Effector memory CD4-positive, alpha-beta T cell (primary cell): ENCODE measurements at places on chromosomes 3 and 15.

- H3K4me1 ChIP-seq = no peaks in the 10 kb centered on the region
- H3K36me3 ChIP-seq = no peaks in the 10 kb centered on the region
- H3K27ac ChIP-seq = no peak overlapping the region
- no peaks in the 10 kb centered on the region for H3K27me3 ChIP-seq
- no peak for DNase-seq
- H3K4me3 ChIP-seq = no peak overlapping the region
Observed at GRCh38 chr3:144221761-144222160, 250.1 kb downstream of the DIPK2A start.

- no peak for DNase-seq
- H3K27ac ChIP-seq = no peak overlapping the region
- H3K36me3 ChIP-seq = no peaks in the 10 kb centered on the region
- H3K4me1 ChIP-seq = no peaks in the 10 kb centered on the region
Observed at GRCh38 chr15:58535894-58536293, 104.1 kb downstream of the LIPC start.

DNA sequence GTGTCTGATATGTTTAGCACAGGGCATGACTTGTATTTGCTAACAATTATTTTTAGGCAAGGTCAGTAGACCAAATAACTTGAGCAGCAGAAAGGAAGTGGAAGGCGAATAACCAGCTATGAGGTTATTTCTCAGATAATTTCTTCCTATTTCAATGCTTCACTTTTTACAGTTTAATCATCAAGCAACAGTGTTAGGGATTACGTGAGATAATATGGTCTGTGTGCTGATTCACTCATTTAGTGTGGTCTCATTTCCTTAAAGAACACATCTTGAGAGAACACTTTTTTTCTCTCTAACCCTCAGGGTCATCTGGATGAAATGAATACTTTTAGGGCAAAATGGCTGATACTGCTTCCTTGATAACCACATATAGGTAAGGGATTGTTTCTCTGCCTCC lies 126.0 kb upstream of the CCNL1 start:
- no peak overlapping the region for H3K27ac ChIP-seq
- no peaks in the 10 kb centered on the region for H3K36me3 ChIP-seq
- DNase-seq = no peak
- H3K4me3 ChIP-seq = no peak overlapping the region

- H3K27me3 ChIP-seq = no peaks in the 10 kb centered on the region
- DNase-seq = no peak
- no peaks in the 10 kb centered on the region for H3K36me3 ChIP-seq
Observed at GRCh38 chr3:181329024-181329423, 339.5 kb upstream of the DNAJC19 start.

GRCh38 chr3:187641320-187642016 lies 28.7 kb downstream of the SST start:
- no peak overlapping the region for H3K27ac ChIP-seq
- H3K4me3 ChIP-seq = no peak overlapping the region
- no peaks in the 10 kb centered on the region for H3K4me1 ChIP-seq
- no peaks in the 10 kb centered on the region for H3K36me3 ChIP-seq
- H3K27me3 ChIP-seq = no peaks in the 10 kb centered on the region

GRCh38 chr15:37010595-37010994 lies 89.8 kb downstream of the MEIS2 start:
- H3K4me1 ChIP-seq = no peaks in the 10 kb centered on the region
- H3K27ac ChIP-seq = no peak overlapping the region
- H3K27me3 ChIP-seq = no peaks in the 10 kb centered on the region
- no peak for DNase-seq
- no peak overlapping the region for H3K4me3 ChIP-seq
- H3K36me3 ChIP-seq = no peaks in the 10 kb centered on the region

DNA sequence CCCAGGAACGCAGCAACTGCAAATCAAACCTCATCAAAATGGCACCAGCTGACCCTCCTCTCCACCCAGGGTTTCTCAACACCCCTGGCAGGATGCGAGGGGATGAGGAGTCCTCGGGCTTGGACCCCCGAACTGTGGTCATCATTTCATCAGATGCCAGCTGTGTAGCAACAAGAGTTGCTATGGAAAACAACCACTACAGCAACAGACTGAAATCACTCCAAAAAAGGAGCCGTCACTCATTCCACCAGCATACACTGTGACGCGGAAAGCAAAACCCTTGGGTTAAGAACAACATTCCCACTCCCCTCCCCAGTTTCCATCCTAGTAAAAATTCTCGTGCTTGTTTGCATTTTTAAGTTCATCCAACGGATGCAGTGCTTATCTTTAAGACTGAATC lies 40.1 kb downstream of the VGLL4 start:
- no peaks in the 10 kb centered on the region for H3K27me3 ChIP-seq
- H3K4me1 ChIP-seq = no peaks in the 10 kb centered on the region
- H3K27ac ChIP-seq = no peak overlapping the region
- H3K4me3 ChIP-seq = no peak overlapping the region

DNA sequence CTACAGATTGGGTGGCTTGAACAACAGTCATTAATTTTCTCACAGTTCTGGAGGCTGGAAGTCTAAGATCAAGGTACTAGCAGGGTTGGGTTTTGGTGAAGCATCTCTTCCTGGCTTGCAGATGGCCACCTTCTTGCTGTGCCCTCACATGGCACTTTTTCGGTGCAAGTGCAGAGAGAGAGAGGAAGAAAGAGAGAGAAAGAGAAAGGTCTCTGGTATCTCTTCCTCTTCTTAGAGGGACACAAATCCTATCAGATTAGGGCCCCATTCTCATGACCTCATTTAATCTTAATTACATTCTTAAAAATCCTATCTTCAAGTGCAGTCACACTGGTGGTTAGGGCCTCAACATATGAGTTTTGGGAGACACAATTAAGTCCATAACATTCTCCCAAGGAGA lies 167.1 kb downstream of the NFKBIZ start:
- no peaks in the 10 kb centered on the region for H3K36me3 ChIP-seq
- DNase-seq = no peak
- H3K4me3 ChIP-seq = no peak overlapping the region
- H3K27me3 ChIP-seq = no peaks in the 10 kb centered on the region
- H3K4me1 ChIP-seq = no peaks in the 10 kb centered on the region

DNA sequence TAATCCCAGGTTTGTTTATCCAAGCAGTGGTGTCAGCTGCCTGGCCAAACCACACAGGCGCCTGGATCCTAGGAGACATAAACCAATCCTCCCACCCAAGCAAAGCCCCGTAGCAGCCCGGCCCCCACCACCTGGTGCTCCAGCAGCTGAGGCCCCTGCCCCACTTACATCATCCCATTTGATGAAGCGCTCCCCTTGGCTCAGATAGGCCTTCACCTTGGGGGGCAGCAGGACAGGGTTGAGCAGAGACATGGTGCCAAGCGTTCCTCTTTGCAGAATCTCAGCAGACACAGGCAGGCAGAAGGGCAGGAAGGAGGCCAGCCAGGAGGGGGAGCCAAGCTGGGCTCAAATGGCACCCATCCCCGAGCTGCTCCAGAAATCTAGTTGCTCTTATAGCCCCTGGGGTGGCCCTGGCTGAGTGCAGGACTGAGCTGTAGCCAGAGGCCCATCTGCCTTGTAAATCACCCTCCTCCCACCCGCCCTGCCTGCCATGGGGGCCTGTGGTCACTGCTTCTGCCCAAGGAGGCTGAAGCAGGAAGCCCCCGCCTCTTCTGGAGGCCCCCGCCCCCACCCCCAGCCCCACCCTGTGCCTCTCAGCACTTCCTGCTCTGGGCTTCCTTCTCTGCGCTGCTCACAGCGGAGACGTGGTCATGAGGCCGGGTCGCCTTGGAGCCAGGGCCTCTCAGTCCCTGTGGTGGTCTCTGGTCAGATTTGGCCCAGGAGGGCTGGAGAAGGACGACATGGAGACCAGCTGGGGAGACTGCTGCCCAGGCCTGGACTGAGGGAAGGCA lies at the start of gene PLCB2:
Gene PLCB2, minus strand, starts transcription at position 515 of the 791 bp plus-strand sequence. Its CDS starts 263 bp downstream, at position 252.
- peaks cover 16% of the 10 kb centered on the region for H3K4me1 ChIP-seq
- no peaks in the 10 kb centered on the region for H3K27me3 ChIP-seq
- peak within 1 kb of the TSS; percentile 86 for H3K27ac ChIP-seq
- peak; percentile 34 for DNase-seq

- no peaks in the 10 kb centered on the region for H3K27me3 ChIP-seq
- H3K27ac ChIP-seq = no peak overlapping the region
- H3K4me1 ChIP-seq = peaks cover 3% of the 10 kb centered on the region
- H3K36me3 ChIP-seq = no peaks in the 10 kb centered on the region
- DNase-seq = no peak
Observed at GRCh38 chr3:20027136-20027535, 13.1 kb upstream of the KAT2B start.

DNA sequence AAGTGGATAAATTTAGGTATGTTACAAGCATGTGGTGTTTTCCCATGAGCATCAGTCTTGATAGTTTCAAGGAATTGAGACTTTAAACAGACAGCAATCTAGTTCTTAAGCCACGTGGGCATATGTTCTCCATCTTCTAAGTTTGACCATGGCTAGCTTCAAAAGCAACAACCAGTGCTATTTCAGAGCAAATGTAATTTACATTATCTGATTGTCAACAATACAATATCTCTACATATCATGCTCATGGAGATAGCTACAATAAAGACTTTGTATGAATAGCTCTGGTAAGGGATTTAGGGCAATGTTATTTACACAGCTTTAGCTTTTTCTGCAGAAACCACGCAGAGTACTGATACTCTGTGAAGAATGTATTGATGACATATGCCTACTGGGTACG lies 38.8 kb upstream of the PDZRN3 start:
- no peak for DNase-seq
- H3K4me1 ChIP-seq = no peaks in the 10 kb centered on the region
- H3K27ac ChIP-seq = no peak overlapping the region
- H3K4me3 ChIP-seq = no peak overlapping the region
- no peaks in the 10 kb centered on the region for H3K27me3 ChIP-seq

GRCh38 chr15:76994971-76995945 lies at the start of gene PSTPIP1:
PSTPIP1 (plus strand) TSS chr15:76995126; CDS start chr15:76995574, 448 bp downstream.
- peak within 1 kb of the TSS; percentile 85 for H3K27ac ChIP-seq
- no peaks in the 10 kb centered on the region for H3K27me3 ChIP-seq
- peaks cover 3% of the 10 kb centered on the region for H3K36me3 ChIP-seq
- peak within 1 kb of the TSS; percentile 61 for H3K4me3 ChIP-seq
- H3K4me1 ChIP-seq = peaks cover 69% of the 10 kb centered on the region
- peak; percentile 36 for DNase-seq

DNA sequence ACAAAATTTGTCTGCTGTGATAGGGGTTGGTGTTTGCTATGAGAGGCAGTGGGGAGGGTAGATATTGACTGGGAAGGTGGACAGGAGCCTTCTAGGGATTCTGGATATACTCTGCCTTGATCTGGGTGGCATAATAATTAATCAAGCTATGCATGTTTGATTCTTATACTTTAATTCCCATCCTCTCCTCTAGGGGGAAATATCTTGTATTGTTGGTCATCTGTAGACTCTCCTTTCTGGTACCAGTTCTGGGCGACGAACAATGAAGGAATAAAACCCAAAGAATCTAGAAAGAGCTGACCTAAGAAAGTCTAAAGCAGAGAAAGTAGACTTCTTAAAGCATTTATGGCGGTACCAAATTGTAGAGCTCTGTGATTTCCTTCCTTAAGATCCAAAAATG lies 198.2 kb upstream of the STRIT1 start:
- H3K4me3 ChIP-seq = no peak overlapping the region
- no peaks in the 10 kb centered on the region for H3K4me1 ChIP-seq
- no peak overlapping the region for H3K27ac ChIP-seq
- H3K36me3 ChIP-seq = no peaks in the 10 kb centered on the region
- no peaks in the 10 kb centered on the region for H3K27me3 ChIP-seq
- no peak for DNase-seq

GRCh38 chr3:107198581-107199181 lies 178.6 kb upstream of the CCDC54 start:
- no peaks in the 10 kb centered on the region for H3K36me3 ChIP-seq
- no peak overlapping the region for H3K4me3 ChIP-seq
- DNase-seq = no peak
- H3K27ac ChIP-seq = no peak overlapping the region
- H3K4me1 ChIP-seq = no peaks in the 10 kb centered on the region

GRCh38 chr15:99963976-99964375 lies 230.7 kb upstream of the LYSMD4 start:
- H3K27ac ChIP-seq = no peak overlapping the region
- no peak for DNase-seq
- no peaks in the 10 kb centered on the region for H3K36me3 ChIP-seq
- H3K27me3 ChIP-seq = no peaks in the 10 kb centered on the region
- no peak overlapping the region for H3K4me3 ChIP-seq
- H3K4me1 ChIP-seq = no peaks in the 10 kb centered on the region

GRCh38 chr3:114941626-114942309 lies 205.3 kb downstream of the ZBTB20 start:
- no peaks in the 10 kb centered on the region for H3K36me3 ChIP-seq
- H3K4me3 ChIP-seq = no peak overlapping the region
- H3K27ac ChIP-seq = no peak overlapping the region
- no peaks in the 10 kb centered on the region for H3K27me3 ChIP-seq
- H3K4me1 ChIP-seq = no peaks in the 10 kb centered on the region

DNA sequence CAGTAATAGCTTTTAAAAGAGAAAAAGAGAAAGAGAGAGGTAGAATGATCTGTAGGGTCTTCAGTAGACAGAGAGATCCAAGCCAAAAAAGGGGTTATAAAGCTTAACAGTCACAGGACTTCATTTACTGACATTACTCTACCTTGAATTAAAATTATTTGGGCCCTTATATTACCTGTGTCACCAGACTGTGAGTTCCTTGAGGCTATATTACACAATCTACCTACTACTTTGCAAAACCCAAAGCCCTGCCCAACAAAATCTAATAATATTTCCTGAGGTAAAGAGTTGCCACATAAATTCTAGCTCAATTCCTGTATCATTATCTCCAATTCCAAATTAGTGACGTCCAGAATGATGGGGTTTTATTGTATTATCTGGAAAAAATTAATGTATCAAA lies 1.9 kb downstream of the UBR1 start:
- peaks cover 11% of the 10 kb centered on the region for H3K4me1 ChIP-seq
- no peak overlapping the region for H3K27ac ChIP-seq
- H3K36me3 ChIP-seq = no peaks in the 10 kb centered on the region

DNA sequence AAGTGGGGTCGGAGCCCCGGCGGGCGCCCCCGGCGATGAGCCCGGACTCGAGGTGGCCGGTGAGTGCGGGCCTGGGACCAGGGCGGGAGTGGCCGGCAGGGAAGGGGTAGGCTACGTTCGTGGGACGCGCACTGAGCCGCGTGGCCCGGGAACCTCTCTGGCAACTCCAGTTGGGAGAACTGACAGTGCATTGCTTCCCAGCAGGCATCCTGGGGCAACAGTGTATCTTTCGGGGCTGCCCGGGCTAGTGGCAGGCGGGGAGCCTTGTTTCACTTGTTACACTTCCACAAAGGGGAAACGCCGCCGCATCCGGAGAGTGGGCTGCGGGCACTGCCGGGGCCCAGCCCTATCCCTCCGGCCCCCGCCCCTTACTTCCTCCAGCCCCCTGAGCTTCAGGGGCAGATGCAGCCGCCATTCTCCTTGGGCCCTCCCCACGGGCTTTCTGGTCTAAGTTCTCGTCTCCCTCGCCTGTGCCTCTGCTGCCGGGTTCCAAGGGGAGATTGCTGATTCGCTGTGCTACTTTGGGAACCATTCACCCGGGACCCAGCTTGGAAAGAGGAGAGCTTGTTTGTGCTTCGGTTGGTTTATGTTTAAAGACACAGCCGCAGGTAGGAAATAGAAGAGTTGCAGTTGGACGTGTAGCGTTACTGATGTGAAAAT lies 675 bp downstream of the BRPF1 start:
- H3K4me1 ChIP-seq = peaks cover 15% of the 10 kb centered on the region
- H3K27ac ChIP-seq = peak overlapping the region; percentile 92
- H3K27me3 ChIP-seq = no peaks in the 10 kb centered on the region
- DNase-seq = peak; percentile 24

DNA sequence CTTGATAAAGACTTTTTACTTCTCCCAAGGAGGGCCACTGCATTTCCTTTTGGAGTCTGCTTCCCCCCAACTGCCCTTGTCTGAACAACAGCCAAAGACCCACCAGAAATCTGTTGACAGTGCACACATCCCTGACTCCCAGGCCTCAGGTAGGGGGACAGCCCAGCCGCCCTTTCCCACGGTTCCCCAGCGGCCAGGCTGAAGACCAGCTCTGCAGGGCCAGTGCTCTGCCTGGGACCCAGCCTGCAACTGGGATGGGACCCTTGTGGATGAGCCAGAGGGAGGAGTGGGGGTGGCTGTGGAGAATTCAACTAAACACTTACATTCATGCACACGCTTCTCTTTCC lies 8.1 kb upstream of the PRR23E start:
- H3K4me1 ChIP-seq = no peaks in the 10 kb centered on the region
- H3K4me3 ChIP-seq = no peak overlapping the region
